Cardiac muscle cell (in vitro differentiated cells and primary cell): ENCODE measurements at places on chromosomes 5 and 9. TPM values are rescaled to one million over a fixed set of nuclear protein-coding genes. Genes with fewer than 3 reads are reported as not detected.

TEK gene
- 1.4 and 1.5 TPM in 2 replicates for total RNA-seq

SMIM33 gene
- total RNA-seq = not detected in 2 replicates

GLRA1 gene
- not detected in 2 replicates for total RNA-seq

EMB gene
- 1.8 and 3.8 TPM in 2 replicates for total RNA-seq

DND1 gene
- total RNA-seq = 1.0 and 2.1 TPM in 2 replicates

DNA sequence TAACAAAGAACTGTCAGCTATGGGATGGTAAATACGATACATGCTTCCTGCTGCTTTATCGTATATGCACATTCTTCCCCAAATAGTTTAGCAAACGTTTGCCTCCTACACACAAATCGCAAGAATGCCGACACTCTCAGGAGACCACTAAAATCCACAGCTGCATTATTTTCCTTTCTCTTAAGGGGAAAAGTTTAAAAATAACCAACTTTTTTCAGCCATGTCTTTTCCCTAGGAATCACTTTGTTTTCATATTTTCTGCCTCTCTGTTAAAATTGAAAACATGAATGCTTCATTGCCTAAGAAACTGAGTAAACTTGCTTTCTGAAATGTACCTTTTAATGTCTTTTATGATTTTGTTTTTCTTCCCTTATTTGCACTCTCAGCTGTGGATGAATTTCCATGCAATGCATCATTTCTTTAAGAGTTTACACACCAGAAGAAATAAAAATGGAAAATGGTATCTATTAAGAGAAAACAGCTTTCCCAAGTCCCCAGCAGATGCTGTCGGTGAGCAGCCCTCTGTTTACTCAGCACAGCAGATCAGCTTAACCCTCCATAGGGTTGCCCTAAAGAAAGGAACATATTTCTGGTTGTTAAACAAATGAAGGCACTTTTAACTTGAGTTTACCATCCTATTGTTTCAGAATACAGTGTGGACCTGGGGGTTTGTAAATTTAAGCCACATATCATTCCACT is 66.2 kb downstream of the IZUMO3 start:
- no peaks in the 10 kb centered on the region for H3K4me1 ChIP-seq
- no peaks in the 10 kb centered on the region for H3K27me3 ChIP-seq
- H3K27ac ChIP-seq = no peak overlapping the region

GRCh38 chr9:35907711-35908503 is 1.4 kb upstream of the SPAAR start:
- H3K4me1 ChIP-seq = peaks cover 34% of the 10 kb centered on the region
- peak; percentile 58 for DNase-seq
- no peak overlapping the region for H3K4me3 ChIP-seq
- peak overlapping the region; percentile 63 for H3K27ac ChIP-seq

DNA sequence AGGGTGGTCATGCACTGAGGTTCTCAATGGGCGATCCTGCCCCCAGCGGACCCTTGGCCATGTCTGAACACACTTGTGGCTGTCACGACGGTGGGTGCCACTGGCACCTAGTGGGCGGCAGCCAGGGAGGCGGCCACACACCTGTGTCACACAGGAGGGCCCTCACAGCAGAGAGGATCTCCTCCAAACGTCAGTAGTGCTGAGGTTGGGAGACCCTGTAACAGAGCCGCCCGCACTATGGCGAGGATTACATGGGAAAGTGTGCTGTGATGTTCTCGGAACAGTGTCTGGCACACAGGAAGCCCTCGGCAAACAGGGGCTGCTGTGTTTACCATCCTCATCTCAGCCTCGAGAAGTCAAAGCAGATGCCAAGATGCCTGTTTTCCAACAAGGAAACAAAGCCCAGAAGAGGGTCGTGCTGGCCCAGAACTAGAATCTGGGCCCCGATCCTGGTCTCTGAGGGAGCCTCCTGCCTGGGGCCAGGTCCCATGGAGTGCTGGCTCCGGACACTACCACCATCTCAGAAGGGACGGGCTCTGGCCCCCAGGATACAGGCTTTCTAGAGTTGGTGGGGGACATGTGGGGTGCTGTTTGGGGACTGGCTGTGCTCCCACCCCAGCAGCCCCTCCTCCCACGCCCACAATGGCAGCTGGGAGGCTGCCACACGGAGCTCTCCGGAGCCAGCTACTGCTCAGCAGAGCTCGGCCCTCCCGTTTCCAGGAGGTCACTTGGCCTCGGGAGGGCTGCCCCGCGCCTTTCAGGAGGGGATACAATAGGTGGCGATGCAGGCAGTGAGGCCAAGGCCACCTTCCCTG is 48.2 kb downstream of the DBH start:
- H3K36me3 ChIP-seq = no peaks in the 10 kb centered on the region
- no peaks in the 10 kb centered on the region for H3K27me3 ChIP-seq
- DNase-seq = no peak
- H3K4me3 ChIP-seq = no peak overlapping the region

DNA sequence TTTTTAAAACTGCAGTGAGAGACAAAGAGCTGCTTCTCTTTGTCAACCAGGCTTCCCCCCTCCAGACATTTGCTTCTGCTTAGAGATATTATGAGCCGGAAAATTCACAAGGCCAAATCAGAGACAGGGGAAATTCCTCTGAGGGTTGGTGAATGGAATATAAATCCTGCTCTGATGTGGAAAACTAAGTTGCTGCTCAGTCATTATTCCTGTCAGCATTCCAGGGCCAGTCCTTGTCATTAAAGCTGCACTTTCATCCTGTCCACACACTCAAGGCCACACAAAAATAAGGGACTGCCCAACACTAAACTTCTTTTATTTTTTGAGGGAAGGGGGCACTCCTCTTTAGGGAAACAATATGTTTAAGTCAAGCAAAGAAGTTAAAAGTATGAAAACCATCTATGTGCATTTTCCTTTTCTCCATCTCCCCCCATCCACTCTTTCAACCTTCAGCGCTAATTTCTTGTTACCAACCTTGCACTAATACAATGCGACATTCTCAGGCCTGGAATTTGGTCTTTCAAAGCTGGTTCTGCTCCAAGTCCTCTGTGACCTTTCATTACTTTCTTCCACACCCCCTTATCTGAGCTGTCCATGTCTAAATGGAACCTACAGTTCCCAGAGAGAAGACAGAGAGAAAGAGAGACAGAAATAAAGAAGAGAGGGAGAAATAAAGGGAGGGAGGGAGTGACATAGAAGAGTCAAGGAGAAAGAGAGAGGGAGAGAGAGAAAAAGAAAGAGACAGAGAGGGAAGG is 118.9 kb upstream of the S1PR3 start:
- no peaks in the 10 kb centered on the region for H3K36me3 ChIP-seq
- no peaks in the 10 kb centered on the region for H3K27me3 ChIP-seq
- peak overlapping the region; percentile 84 for H3K27ac ChIP-seq
- DNase-seq = no peak
- H3K4me1 ChIP-seq = peaks cover 14% of the 10 kb centered on the region

GRCh38 chr9:89611425-89611824 is 6.6 kb downstream of the GADD45G start:
- H3K27ac ChIP-seq = no peak overlapping the region
- H3K27me3 ChIP-seq = no peaks in the 10 kb centered on the region
- DNase-seq = no peak
- no peaks in the 10 kb centered on the region for H3K36me3 ChIP-seq

DNA sequence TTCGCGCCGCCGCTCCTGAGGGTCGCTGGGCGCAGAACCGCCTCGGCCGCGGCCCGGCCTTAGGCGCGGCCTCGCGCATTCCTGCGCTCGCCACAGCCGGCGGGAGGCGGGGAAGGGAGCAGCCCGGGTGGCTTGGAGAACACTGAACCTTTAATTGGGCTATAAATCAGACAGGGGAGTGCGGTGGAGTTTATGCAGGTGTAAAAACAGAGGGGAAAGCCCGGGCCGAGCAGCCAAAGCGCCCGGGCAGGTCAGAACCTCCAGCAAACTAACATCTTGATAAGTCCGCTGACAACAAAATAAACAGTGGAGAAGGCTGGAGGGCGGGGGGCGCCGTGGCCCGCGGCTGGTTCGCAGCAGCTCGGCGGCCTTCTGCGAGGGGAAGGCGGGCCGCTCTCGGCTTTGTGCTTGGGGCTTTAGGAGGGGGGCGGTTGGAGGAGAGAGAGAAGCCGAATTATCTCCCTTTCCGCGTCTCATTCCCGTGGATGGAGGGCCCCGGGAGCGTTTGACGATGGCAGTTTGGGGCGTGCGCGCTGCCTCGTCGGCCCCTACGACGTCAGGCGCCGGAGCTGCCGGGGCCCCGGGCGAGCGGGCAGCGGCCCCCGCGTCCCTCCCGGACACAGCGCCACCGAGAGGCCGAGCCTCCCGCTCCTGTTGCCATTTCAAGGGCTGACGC is 11.3 kb downstream of the FOXD1 start:
- peak overlapping the region; percentile 18 for H3K4me3 ChIP-seq
- no peak for DNase-seq

DNA sequence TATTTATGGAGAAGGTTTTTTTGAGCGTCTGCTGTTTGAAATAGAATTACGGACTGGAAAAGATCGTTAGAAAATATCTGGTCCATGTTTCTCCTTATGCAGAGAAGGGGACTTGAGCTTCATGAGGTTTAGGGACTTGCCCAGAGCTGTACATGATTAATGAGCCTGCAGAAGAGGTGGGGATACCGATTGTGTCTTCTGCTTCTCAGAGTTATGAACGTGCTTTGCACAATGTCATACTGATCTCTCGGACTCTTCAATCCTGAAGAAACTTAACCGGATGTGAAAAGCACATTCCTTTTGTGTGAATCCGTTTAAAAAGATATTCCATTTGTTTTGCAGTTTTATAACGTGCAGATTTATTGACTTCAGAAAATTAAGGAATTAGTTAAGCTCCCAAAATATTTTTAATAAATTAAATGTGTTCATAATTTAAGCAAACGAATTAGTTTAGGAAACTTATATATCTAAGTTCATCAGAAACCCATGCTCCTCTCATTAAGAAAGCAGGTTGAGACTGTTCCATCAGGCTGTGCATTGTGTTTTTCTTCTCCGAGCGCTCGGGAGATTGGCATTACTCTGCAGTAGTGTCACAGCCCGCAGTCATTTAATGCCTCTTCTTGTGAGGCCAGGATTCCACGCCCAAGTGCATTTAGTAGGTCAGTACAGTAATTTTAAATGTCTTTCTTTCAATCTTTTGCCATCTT is 40.8 kb upstream of the MEF2C start:
- H3K27me3 ChIP-seq = no peaks in the 10 kb centered on the region
- H3K27ac ChIP-seq = no peak overlapping the region
- H3K4me1 ChIP-seq = peaks cover 17% of the 10 kb centered on the region

- DNase-seq = no peak
- H3K4me1 ChIP-seq = no peaks in the 10 kb centered on the region
- no peak overlapping the region for H3K27ac ChIP-seq
- no peaks in the 10 kb centered on the region for H3K36me3 ChIP-seq
- no peak overlapping the region for H3K4me3 ChIP-seq
These were observed 174.7 kb upstream of the NFIB start for GRCh38 chr9:14488421-14489190.

GRCh38 chr9:108443741-108444140 is 412.0 kb downstream of the ACTL7B start:
- DNase-seq = no peak
- no peak overlapping the region for H3K4me3 ChIP-seq

DNA sequence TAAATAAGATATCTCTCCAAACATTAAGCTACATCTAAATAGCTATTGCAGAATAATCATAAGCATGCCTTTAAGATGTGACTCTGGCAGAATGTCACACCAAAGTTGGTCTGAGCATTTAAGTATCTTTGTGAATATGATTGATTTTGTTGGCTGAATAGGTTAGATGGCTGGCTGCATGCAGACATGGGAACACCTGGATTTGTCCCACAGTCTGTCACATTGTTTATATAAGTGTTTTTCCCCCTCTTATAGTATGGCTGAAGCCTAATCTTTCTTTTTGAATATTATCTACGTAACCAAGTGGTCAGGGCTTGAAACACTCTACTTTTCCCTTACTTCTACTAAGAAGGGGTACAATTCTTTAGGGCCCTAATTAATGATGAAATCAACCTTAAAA is 36.2 kb downstream of the PCSK1 start:
- no peak for DNase-seq
- H3K27ac ChIP-seq = no peak overlapping the region
- H3K4me1 ChIP-seq = no peaks in the 10 kb centered on the region

- peak; percentile 20 for DNase-seq
- H3K27ac ChIP-seq = no peak overlapping the region
- H3K27me3 ChIP-seq = no peaks in the 10 kb centered on the region
- peaks cover 9% of the 10 kb centered on the region for H3K4me1 ChIP-seq
- H3K4me3 ChIP-seq = no peak overlapping the region
- no peaks in the 10 kb centered on the region for H3K36me3 ChIP-seq
These were observed 337.4 kb upstream of the GRIA1 start for GRCh38 chr5:153153086-153153485.

- no peak overlapping the region for H3K4me3 ChIP-seq
- H3K36me3 ChIP-seq = no peaks in the 10 kb centered on the region
- no peaks in the 10 kb centered on the region for H3K4me1 ChIP-seq
- no peaks in the 10 kb centered on the region for H3K27me3 ChIP-seq
- no peak overlapping the region for H3K27ac ChIP-seq
These were observed 3.5 kb upstream of the SPINK5 start for GRCh38 chr5:148060309-148060708.

DNA sequence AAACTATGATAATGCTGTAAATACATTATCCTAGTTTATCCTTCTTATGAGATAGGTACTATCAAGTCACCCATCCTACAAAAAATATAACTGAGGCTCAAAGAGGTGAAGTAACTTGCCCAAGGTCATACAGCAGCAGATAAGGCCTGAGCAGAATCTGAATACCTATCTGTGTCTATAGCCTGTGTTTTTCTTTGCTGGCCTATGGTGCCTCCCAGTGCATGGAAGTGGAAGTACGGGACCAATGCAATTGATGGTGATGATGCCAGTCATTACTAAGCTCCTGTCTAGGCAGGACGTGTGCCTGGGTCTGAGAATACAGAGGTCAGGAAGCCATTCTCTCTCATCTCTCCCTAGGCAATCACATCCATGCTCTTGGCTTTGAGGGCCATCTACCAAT is 67.8 kb downstream of the FAT2 start:
- no peaks in the 10 kb centered on the region for H3K27me3 ChIP-seq
- H3K4me3 ChIP-seq = no peak overlapping the region
- no peaks in the 10 kb centered on the region for H3K36me3 ChIP-seq
- DNase-seq = peak; percentile 49

DNA sequence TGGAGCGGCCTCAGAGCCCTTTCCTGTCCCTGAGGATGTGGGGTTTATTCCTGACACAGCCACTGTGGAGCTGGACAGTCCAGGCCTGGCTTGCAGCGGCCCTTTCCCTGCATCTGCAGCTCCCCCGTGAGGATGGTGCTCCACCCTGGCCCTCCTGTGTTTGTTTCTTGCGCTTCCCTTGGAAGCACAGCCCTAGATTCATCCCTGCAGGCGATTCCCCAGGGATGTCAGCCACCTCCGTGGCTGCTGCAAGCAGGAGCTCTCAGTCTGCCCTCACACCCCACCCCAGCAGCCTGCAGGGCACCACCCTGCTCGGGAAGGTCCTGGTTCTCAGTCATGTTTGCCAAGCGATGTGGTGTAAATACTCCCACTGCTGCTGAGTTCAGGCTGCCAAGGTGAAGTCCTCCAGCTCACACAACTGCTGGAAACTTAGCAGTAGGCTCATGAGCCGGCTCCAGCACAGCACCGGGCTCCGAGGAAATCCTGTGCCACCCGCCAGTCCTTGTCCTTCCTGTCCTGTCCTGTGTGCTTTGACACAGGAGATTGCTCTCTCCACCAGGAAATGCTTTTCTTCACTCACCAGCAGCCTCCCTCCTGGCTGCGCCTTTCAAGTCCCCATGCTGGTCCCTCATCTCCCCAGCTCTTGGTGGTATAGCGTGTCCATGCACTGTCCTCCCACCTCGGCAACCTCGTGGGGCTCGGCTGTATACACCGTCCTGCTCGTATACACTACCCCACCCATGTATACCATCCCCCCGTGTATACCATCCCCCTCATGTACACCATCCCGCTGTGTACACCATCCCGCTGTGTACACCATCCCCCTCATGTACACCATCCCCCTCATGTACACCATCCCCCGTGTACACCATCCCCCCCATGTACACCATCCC is 16.2 kb downstream of the ROPN1L start:
- no peaks in the 10 kb centered on the region for H3K27me3 ChIP-seq
- peak; percentile 34 for DNase-seq
- H3K36me3 ChIP-seq = no peaks in the 10 kb centered on the region
- peaks cover 3% of the 10 kb centered on the region for H3K4me1 ChIP-seq
